Stimulated activated CD8-positive, alpha-beta memory T cell treated with anti-CD3 and anti-CD28 coated beads, Interleukin-7, amount 100 ng/mL, for 1 hour (primary cell): ENCODE measurements at places on chromosomes 6 and 20.
A peak's percentile ranks its signal among the peaks of the same experiment; 100 is the strongest.

GRCh38 chr6:103672169-103672568 is 1187.5 kb downstream of the HACE1 start:
- no peak for DNase-seq

- DNase-seq, result peak; percentile 15
These were observed 34.2 kb upstream of the MDGA1 start for GRCh38 chr6:37731888-37732287.

DNA sequence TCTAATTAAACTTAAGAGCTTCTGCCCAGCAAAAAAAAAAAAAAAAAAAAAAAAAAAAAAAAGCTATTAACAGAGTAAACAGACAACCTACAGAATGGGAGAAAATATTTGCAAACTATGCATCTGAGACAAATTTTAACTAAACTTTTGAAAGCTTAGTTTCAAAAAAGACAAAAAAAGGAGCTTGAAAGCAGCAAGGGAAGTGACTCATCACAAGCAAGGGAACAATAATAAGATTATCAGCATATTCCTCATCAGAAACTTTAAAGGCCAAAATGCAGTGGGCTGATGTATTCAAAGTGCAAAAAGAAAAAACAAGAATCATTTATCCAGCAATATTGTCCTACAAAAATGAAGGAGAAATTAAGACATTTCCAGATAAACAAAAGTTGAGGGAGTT is 158.6 kb downstream of the RNF144B start:
- DNase-seq, result no peak

DNA sequence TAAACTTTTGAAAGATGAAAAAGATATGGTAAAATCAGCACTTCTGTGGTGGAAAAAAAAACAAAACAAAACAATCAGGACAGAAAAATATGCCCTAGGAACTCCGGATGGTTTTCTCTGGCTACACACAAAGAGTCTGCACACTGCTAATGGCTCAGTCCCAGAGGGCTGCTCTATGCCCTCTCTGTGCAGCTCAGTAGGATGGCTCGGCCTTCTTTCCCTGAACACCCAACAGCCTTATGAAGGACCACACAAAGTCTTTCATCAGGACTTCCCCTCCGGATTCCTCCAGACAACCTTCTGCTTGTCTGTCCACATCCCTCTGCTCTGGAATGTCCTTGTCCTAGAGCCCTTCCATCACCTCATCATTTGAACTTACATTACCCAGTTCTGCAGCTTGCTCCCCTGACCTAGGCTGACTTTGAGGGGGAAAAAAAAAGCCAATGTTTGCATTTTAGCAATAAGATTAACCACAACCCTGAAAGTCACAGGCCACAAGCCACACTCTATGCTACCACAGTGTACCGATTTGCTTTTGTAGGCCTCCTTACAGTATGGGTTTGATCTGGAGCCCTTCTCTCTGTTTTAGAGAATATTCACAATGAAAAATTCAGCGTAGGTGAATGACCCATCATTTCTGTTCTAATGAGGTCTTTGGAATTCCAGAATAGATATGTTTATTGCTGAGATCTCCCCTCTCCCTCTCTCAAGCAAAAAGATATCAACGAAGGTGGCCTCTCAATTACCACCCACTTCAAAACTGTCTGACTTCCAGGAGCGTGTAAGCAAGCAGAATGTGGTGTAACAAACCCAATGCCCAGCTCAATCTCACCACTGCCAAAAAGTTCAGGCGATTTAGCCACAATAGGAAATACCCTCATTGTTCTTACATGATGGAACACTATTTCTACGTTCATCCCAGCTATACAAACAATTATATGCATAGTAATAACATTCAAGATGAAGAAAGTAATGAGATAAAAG is 164.0 kb downstream of the GMDS start:
- DNase-seq, result no peak

DNA sequence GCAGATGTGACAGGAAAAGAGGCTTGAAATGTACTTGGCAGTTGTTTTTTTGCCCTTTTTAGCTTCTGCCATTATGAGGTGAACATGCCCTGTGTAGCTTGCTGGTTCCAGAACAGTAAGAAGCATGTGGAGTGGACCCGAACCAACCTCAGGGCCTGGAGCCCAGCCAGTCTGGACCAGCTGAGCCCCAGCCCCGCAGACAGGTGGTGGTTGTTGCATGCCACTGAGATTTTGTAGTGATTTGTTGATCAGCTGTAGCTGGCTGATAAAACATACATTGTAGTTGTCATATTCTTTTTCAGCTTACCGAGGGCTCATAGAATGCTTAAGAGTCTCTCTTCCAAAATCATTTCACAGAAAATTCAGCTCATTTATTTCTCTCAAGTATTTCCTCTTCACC is 182.2 kb downstream of the FARS2 start:
- DNase-seq, result no peak

DNA sequence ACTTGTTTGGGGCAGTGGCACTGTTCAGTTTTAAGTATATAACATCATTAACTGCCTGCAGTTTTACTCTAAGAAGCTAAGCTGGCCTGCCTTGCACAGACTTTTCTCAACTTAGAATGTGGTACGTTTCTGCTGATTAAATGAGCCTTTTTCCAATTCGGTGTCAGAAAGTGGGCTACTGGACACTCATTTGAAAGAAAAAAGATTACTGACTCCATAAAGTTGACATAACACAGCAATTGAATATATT is 2.1 kb downstream of the ZMYND8 start:
- DNase-seq, result no peak

DNA sequence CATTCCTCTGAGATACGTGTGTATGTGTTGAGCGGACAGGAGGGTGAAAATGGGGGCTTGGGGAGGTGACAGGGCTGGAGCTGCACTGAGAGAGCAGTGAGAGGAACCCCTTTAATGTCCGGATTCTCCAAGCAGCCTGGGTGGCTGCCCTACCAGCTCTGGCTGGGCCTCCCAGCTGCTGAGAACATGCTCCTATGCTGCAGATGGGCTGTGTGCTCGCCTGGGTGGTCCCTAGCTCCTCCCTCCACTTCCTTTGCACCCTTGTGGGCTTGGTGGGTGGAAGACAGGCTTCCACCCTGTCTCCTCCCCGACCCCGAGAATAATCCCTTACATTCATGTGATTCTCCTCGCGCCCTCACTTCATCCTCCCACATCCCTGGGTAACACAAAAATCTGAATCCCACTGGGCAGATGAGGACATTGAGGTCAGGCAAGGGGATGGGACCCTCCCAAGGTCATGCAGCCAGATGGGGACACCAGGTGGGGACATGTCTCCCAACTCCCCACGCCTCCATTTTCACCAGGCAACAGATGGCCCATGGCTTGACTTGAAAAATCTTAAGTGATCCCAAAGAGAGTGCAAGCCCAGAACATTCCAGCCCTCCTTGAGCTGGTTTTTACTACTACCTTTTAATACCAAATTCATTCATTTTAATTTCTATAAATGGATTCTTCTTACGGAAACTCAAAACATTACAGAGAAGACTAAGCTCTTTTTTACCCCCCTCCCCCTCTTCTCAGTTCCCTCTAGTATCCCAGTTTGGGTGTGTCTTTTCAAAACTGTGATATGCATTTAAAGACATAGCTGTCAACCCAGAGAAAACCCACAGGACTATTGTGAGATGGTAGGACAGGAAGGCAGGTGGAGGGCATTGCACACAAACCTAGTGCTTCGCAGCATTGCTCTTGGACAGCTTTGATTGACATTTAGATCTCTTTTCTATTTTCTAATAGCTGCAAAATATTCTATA is 5.0 kb upstream of the PDRG1 start:
- DNase-seq, result no peak

DNA sequence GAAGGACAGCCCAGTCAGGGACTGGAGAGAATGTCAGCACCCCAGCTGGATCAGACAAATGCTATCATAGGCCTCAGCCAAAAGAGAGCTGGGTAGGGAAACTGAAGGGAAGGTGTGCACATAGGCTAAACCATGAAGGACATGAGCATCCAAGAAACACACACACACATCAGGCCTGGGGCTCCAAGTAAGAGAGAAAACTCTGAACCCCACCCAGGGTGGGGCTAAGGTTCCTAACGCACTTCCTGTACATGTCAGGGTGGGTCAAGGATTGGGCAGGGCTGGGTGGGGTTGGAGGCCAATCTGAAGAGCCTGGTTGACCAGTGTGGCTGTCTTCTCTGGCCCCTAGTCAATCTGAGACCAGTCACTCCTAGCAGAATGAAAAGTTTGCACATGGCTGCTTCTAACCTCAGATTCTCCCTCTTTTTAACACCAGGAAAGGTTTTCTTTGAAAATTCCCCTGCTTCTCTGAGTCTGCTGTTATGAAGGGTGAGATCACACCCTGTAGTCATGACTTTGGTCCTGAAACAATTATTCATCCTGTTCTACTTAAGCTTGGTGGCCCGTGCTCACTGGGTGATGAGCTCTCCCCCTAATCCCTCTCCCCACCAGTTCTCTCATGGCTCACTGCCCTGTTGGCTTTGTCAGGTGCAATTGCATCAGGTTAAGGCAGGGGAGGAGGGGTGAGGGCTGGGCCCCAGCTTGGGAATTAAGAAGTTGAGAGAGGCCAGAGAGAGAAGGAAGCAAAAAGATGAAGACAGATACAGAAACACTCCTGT is 88.4 kb downstream of the MAFB start:
- DNase-seq, result no peak

GRCh38 chr20:45792317-45793118 is 764 bp downstream of the DNTTIP1 start:
- DNase-seq, result no peak

DNA sequence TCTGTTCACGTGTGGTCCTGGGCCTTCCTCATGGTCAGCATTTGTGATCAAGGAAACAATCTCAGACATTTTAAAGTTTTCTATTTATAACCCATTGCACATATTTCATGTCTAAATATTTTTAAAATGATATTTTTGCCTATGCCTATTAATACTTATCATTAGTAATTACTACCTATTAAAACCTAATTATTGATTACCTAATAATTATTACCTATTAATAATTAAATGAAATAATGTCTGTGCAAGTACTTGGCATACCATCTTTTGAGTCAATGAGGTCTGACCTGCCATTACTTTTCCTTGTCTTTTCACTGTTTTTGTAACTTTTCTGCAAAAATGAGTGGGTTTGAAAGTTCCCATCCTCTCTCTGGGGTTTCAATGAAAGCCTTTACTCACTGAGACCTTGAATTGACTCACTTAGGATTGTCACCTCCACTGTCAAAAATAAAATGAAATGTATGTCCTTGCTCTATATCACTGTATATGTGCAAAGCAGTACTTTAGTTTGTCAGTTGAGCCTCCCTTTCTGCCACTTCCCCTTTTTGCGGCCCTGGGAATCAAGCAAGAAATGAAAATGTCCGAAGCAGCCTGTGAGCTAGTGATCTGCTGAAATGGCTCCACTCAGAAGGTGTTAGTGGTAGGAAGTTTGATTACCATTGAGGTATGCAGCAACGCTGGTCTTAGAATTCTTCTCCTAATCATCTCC is 87.8 kb downstream of the L3MBTL3 start:
- no peak for DNase-seq

DNA sequence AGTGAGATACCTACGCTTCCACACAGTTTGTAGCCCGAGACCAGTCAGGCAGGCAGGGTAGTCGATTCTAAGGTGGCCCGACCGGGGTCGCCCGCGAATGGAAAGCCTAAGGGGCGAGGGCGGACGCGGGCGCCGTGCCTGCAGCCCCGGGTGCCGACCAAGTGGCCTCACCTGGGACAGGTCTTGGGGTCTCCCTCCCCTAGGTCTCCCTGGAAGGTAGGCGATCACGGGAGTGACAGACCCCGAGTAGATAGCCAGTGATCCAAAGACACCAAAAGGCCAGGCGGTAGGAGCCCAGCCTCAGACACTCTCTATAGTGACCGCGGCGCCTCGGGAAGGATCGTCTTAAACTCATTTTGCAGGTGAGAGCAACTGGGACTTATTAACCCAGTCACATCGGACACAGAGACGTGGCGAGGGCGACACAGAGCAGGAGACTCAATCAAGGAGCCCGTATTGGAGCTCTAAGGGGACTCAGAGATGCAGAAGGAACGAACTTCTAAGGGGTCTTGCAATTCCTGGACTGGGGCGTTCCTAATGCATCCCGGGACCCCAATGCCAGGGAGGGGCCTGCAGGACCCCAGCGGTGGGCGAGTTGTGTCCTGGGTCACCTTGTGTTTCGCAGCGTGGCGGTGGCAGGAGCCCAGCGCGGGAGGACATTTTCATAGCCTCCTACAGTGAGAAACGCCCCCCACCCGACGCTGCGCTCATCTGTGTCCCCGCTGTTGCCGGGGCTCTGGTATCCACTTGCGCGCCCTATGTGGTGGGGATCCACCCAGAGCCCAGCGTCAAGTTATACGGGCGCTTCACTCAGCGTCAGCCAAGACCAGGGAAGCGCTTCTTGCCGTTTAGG is 2.1 kb upstream of the VSX1 start:
- no peak for DNase-seq

- DNase-seq, result no peak
These were observed 168.9 kb downstream of the PDSS2 start for GRCh38 chr6:107290491-107290890.

DNA sequence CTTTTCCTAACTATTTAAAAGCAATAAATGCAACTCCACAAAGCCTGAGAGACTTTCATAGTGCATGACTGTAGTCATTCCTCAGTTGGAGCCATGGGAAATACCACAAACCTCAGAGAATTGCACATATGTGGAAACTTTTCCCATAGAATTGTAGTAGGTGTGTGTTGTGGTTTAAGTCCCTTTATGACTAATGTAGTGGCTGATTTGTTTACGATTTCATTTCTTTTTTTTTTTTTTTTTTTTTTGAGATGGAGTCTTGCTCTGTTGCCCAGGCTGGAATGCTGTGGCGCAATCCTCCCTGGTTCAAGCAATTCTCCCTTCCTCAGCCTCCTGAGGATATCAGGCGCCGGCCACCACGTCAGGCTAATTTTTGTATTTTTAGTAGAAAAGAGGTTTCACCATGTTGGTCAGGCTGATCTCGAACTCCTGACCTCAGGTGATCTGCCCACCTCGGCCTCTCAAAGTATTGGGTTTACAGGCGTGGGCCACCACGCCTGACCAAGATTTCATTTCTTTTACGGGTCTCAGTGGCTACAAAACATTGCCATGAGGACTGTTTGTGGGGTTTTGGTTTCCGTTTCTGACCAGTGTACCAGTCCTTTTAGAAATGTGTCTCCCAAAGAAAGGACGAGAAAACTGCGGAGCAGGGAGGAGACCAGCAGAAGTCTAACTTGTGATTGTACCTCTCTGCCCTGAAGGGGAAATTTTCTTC is 212.1 kb upstream of the MARCKS start:
- DNase-seq, result no peak
